ENCODE measurements at places on chromosomes 5 and 9.

GRCh38 chr5:94969174-94969573 lies 315.7 kb downstream of the MCTP1 start:
- no peak for DNase-seq

DNA sequence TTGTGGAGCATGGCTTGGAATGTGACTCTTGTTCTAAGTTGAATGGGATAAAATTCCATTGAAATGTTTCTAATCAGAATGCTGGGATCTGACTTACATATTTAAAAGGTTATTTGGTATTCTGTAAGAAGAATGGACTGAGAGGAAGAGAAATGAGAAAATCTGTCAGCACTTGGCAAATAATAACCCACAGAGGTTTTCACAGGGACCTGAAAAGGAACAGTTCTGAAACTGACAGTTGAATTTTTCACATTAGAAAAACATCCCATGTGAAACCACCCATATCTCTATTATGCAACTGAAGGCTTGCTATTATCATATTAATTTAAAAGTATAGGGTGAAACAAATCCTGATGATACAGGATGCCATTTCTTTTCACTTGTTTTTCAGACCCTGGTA lies 302.7 kb downstream of the EPB41L4A start:
- no peak for DNase-seq

GRCh38 chr9:84697509-84698114 lies 28.1 kb downstream of the NTRK2 start:
- peak; percentile 11 for DNase-seq

DNA sequence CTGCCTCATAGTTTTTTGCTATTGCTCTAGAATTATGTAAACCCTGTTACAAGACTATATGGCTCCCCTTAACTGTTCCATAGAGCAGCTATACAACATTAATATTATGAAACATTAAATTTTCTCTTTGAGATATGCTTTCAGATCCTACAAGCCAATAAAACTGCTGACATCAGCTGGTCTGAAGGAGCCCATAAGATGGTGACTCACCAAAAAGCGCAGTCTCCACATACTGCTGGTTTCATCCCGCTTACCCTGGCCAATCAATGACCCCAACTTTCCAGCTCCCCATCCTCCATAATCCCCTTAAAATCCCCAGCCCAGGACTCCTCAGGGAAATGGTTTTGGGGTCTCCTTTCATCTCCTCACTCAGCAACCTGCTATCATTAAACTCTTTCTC lies 172.7 kb downstream of the NSG2 start:
- DNase-seq = no peak

GRCh38 chr5:117463881-117464570 lies 889.4 kb upstream of the SEMA6A start:
- no peak for DNase-seq

DNA sequence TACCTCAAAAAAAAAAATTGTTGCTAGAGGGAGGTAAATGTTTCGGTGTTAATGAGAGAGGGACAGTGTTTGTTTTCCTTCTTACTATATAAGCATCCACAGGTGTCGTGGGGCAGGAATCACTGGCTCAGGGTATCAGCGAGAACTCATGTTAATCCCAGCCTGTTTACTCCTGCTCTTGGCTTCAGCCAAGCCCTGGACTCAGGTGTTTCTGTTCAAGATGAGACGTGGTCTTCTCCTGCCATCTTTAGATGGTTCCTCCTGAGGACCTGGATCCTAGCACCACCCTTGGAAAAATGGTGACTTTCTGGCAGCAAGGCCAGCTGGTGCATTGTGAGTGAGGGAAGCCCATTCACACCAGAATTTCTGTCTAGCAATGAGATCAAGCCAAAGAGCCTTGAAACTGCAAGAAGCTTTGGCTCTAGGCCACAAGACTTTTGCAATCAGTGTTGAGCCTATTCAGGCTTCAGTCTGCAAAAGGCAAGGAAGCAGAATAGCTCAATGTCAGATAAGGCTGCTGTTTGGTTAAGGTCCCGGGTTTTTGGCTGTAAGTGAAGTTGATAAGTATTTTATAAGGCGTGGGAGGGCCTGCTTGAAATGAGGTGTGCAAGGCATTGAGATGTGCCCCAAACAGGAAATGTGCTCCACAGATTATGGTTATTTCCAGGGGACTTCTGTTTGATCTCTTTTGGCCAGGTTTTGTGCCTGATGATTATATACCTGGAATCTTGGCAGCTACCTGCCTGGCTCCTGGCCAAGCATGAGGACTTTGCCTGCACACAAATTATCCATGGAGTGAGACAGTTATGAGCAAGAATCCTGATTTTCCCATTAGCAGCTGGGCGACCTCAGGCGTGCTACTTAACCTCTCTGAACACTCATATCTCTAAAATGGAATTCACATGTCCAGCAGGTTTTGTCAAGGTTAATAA lies 99.8 kb downstream of the TENT4A start:
- DNase-seq = no peak

- DNase-seq = no peak
These were observed 466 bp upstream of the TTC39B start for GRCh38 chr9:15307523-15307841.

DNA sequence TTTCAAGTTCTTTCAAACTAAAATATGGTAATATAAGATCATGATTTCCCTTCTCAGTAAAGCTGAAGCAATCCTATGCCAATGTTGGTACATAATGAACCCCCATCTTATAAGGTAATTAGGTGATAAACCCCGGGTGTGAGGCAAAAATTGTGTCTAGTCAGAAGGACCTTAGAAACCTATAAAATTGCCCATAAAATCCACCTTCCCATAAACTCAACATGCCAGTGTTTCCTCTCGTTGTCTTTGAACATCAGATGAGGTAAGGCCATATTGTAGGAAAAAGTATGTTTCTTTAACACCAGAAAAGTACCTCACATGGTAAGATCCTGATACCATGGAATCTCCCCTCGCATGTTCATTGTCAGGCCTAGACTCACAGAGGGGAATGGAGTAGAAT lies 43.3 kb downstream of the SNCAIP start:
- no peak for DNase-seq

GRCh38 chr9:135095470-135096407 lies 8.3 kb downstream of the OLFM1 start:
- DNase-seq = no peak

DNA sequence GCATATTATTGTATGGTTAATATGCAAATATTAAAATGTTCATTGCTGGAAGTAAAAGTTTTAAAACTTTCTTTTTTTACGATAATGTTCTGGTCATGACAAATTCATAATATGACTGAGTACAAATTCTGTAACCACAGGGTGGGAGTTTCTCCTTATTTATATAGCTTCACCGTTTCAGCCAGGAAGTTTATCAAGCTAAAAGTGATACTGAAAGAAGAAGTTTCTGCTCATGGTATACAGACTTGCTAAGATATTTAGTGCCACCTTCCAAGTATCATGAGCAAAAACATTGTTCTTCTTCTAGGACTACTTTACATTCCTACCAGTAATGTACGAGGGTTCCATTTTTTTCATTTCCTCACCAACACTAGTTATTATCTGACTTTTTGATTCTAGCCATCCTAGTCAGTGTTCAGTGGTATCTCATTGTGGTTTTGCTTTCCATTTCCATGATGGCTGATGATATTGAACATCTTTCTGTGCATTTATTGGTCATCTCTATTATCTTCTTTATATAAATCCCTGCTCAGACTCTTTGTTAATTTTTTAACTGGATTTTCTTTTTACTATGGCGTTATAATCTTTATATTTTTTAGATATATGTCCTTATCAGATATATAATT lies 94.2 kb upstream of the PRRC1 start:
- DNase-seq = no peak

- no peak for DNase-seq
These were observed 443.8 kb upstream of the PIK3R1 start for GRCh38 chr5:67771791-67772190.

DNA sequence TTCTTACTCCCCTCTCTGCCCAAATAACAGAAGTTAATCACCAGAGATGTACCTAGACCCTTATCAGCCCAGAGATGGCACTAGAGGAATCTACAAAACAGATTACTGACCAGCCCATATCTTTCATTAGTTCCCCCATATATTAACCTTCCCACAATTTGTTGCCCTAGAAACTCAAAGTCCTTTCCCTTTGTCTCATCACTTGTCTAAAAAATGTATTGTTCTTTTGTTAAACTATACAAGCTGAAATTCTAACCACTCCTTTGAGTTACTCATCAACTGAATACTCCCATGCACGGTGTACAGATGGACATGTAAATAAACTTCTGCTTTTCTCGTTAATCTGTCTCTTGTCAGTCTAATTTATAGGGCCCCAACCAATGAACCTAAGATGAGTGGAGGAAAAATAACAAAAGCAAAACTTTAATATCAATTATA lies 130.9 kb downstream of the CCDC192 start:
- DNase-seq = no peak

DNA sequence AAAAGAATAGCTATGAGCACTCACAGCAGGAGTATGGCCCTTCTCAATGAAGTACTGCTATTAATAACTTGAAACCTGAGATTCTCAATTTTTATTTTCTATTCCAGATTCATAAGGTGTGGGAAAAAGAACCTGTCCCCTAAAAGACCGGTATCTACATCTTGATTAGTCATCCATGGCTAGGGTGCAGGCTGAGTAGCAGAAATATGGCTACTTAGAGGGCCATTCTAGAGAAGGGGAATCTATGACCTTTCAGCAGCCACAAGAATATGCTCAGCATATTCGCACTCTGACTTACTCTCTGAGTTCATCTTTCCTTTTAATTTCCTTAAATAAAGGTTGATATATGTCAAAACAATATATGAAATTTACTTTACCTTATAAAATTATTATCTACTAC lies 27.7 kb downstream of the WDR36 start:
- no peak for DNase-seq

- no peak for DNase-seq
These were observed 13.9 kb upstream of the RARS1 start for GRCh38 chr5:168472329-168472728.

DNA sequence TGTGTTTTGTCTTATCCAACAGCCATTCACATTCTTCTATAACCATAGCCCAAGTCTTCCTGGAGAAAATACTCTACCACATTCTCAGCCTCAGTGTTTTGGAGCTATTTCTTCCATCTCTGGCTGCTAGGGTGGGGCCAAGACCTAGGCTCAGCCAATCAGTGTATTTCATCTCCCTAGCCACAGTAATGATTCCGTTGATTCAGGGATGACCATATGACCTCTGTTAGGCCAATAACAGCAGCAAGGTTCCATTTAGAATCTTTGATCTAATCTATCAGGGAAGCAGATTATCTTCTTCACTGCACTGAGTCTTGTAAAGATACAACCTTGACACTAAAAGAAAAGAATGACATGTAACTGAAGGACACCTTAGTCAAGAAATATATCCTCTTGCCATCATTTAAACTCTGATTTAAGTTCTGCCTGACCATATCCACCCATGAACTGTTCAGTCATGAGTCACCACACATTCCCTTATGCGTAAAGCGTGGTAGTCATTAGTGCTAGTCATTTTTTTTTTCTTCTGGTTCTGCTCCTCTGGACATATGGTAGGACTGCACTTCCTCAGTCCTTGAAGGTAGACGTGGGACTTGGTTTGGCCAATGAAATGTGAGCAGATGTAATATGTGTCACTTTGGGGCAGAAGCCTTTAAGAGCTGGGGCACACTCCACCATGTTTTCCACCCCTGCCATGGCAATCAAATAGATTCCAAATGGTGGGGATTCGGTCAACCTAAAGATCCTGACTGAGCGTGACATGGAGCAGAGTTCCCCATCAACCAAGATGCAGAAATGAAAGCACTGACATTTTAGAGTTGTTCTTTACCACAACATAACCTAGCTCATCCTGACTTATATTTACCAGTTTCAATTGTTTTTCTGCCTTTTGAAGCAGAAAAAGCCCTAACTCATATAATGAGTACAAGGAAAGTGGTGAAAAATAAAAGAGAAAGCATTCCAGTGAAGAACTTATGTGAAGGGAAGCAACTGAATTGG lies 12.7 kb upstream of the PRELID2 start:
- no peak for DNase-seq

GRCh38 chr5:143142596-143143435 lies 260.7 kb downstream of the NR3C1 start:
- peak; percentile 37 for DNase-seq

- DNase-seq = no peak
These were observed 774.3 kb downstream of the KCTD16 start for GRCh38 chr5:144944936-144945335.

DNA sequence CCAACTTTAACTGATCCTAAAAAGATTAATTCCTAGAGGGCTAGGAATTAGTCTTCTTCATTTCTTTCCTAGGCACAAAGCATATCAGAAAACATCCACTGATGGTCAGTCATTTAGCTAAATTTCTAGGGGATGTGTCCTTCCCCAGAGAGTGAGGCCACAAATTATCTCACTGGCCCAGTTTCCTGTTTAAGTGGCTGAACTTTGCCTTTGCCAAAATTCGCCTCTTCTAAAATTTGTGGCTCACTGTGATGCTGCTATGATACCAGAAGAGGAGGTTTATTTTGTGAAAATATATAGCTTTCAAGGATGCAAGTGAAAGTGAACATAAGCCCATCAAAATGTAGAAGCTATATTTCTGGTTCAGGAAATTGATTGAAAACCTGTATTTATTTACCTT lies 98.1 kb upstream of the FER start:
- no peak for DNase-seq

- no peak for DNase-seq
These were observed 33.0 kb upstream of the SLC25A51 start for GRCh38 chr9:37936965-37937364.

DNA sequence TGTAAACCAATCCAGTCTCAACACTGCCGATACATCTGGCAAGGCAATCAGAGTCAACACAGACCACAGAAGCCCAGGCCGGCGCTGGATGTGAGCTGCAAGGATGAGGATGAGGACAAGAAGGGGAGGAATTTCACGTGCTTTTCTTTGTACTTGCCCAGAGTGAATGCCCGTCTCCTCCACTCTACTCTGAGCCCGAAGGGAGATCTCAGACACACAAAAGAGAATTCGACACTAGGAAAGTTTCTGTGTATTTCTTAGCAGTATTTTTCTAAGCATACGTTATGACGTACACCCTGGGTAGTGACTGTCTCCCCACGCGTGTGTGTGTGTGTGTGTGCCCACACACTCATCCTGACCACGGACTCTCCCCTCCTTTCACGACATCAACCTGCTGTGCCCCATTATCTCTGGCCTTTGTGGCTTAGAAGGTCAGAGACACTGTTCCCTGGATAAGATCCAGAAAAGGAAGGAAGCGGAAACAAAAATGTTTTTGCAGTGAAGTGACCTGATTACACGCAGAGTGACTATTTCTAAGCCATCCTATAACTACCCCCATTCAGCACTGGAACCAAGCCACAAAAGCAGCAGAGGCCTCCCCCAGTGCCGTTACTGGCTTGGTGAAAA lies 227.3 kb upstream of the DAPK1 start:
- DNase-seq = no peak

DNA sequence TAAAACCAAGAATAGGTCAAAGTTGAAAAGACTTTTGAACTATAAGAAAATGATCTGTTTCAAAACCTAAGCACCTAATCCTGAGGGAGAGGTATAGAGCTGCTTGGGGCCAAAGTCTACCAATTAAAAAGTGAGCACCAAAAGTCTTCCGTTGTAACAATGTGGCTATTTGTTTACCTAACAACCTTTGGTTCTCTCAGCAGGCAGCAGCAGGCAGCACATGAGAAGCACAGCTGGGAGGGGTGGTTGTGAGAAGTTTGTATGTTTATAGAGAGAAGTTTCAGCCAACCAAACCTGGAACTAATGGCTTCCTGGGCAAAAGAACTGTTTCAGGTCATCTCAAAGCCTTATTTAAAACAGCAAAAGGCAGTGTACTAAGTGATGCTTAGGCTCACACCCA lies 59.8 kb upstream of the TBC1D9B start:
- DNase-seq = no peak

All from NCI-H510A (cell line).